ENCODE measurements at places on chromosomes 1 and 21.

DNA sequence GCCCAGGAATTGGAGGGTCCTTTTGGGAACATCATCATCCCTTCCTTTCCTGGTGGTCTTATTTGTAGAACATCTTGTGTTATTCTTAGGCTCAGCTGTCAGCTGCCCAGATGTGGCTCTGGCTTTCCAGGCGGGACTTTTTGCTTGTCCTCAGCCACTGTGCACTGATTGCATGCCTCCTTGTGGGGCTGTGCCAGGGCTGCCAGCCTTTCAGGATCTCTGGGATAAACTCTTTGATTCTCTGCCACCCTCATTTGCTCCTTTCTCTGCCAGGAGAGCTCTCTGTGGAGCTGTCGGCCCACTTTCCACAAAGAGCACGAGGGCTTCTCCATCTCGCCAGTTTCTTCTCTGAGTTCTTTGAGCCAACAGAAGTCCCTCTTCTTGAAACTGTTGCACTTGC lies 63.1 kb downstream of the PTPRU start:
- DNase-seq: no peak

DNA sequence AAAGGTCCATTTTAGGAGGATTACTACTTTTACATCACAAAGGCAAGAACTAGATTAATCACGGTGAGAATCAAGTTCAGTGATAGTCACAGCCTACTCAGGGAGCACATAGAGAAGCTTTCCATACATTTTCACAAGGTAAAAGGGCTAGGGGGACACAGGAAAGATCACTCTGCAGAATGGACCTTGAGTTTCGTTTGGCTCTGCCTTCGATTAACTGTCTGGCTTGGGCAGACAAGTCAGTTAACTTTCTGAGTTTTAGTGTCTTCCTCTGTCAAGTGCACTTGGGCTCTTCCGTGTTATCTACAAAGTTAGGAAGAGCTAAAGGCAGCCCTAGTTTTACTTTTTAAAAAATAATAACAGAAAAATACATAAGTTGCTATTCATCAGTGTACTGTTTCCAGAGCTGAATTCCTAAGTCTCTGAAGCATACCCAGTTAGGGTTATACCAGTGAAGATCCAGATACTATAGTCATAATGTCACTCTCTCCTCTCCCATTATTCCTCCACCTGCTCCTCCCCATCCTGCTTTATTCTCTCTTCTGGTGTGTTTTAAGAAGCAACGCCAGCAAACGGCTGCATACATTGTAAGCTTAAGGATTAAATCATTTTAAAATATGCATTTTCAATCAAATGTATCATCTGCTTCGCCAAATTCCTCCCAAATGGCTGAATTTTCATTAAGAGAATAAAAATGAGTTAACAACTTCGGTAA lies 1.7 kb downstream of the CEP170 start:
- no peak for DNase-seq

- DNase-seq: peak; percentile 78
Measured at GRCh38 chr1:39102537-39103327, 76.6 kb downstream of the NDUFS5 start.

DNA sequence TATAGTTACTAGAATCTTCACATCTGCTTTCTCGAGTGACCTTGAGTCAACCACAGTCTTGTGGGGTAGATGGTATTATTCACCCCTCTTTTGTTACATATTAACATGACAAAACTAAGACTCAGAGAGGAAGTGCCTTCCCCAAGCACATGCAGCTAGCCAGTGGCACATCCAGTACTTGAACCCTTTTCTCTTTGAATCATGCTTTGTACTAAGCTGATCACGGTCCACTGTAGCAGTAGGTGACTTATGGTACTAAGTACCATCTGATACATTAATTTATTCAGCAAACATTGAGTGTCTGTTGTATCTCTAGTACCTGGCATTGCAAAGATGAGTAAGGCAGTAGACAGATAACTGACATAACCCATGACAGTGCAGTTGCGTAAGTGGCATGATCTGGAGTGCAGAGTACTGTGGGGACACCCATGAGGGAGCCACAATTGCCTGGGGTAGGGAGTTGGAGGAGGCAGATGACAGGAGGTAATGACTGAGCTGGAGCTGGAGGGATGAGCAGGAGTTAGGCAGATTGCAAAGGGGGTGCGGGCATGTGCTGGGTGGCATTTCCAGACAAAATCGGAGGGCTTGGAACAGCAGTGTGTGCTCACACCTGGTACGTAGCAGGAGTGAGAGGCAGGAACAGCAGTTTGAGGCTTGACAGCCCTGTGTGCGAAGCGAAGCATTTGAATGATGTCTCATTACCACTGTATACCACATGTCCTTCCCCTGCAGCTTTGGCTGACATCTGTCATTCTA lies 29.8 kb downstream of the UCK2 start:
- DNase-seq: no peak

DNA sequence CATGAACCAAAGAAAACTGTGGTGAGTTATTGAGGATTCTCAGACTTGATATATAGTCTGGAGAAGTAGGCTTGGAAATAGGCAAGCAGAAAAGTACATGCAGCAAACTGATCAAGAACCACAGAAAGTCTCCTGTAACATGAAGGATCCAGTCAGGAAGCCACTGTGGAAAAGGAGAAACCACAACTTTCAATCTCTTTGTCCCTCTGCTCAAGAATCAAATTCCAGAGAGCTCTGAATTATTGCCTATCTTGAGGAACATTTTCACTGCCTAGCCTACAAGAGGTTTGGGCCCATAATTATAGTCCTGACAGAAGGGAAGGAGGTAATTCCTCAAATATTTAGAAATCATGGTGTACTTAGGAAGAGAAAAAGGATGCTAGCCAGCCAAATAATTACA lies 43.0 kb upstream of the ADAMTS1 start:
- DNase-seq: no peak
